Fibroblast of mammary gland (primary cell): ENCODE measurements at places on chromosomes 7 and 10.

DNA sequence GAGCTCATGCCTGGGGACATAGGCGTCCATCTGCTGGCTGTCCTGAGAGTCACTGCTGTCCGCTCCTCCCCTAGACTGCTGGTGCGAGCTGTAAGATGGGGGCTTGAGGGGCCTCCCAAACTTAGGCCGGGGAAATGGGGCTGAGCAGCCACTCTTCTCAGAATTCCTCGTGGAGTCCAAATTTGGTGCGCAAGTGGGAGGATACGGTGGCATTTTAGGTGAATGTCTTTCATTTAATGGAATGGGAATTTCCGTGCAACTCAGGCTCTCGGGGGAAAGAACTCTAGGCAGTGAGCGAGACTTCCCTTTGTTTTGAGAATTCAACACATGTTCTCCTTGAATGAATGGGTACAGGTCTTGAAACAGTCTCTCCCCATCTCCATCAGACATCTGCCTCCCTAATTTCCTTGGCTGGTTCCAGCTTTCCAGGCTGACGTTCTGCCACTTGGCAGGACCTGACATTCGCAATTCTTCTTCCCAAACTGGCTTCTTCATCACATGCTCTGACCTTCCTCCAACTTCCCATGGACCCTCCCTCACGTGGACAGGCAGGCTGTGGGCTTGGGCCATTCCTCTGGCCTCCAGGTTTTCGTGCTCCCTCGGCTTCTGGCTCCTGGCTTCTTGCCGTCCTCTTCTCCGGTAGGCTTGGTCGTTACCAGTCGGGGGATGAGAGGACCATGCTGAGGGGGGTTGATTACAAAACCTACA, 30.1 kb downstream of the JCAD start:
- DNase-seq = no peak

DNA sequence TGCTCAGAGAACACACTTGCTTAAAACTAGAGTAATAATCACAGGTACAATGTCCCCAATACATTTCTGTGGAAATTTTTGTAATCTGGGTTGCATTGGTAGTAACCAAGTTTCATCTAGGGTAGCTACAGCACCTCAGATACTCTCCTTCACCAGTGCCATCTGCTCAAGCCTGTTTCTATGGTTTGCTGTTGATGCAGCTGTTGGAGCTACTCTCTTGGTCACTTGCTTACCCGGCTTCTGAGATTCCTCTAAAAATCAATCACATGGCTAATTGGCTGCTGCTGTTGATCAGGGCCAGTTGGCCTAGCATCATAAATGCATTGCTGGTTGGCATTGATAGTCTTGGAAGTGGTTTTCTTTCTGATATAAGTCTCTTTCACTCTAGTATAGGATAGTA, 220.8 kb downstream of the BICC1 start:
- DNase-seq = no peak

DNA sequence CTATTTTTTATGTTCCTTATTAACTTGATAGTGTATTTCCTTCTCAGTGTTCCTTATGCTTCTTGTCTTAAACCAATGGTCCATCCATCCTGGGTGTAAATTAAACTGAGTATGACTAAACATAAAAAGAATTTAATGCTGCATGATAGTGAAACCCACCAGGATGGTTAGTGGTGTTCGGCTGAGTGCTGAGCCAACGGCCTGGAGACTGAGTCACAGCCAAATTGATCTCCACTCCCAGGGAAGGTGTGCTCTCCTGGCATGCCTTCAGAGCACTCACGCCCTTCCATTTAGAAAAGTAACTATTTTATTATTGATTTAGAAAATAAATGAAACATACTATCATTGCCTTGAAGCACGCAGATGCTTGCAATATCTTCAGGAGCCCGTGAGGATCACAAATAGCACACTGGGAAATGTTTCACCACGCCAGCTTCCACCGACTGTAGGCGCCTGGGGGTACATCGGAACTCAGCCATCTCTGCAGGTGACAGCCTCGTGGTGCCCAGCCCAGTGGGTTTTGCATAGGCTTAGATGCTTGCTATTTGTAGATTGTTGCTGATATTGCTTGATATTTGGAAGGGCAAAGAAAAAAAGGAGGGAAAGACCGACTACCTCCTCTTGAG, 40.0 kb upstream of the LOXL4 start:
- DNase-seq = no peak

DNA sequence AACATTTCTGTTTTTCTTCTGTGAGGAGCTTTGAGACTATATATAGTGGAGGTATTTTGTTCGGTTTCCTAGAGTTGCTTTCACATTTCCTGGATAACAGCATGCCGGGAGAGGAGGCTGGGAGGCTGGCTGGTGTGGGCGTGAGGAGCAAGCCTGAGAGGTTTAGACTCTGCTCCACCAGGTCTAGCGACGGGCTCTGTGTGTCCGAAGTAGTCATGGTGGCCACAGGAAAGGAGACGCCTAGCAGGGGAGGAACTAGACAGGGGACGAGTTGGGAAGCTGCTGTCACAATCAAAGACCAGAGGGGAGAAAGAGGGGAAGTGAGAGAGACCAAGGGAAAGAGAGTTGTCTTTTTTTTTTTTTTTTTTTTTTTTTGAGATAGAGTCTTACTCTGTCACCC, 19.6 kb downstream of the PTPRE start:
- no peak for DNase-seq

DNA sequence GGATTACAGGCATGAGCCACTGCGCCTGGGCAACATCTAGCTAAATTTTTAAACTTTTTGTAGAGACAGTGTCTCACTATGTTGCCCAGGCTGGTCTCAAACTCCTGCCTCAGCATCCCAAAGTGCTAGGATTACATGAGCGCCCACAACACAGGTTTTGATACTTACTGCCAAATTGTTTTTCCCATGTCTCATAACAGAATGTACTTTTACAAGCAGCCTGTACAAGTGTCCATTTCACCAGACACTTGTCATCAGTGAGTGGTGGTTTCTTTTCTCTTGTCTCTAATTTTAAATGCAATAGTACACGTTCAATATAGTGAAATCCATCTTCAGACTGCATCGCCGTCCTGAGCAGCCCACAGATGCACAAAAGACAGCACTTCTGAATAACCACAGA, 116.4 kb upstream of the LYZL2 start:
- no peak for DNase-seq

DNA sequence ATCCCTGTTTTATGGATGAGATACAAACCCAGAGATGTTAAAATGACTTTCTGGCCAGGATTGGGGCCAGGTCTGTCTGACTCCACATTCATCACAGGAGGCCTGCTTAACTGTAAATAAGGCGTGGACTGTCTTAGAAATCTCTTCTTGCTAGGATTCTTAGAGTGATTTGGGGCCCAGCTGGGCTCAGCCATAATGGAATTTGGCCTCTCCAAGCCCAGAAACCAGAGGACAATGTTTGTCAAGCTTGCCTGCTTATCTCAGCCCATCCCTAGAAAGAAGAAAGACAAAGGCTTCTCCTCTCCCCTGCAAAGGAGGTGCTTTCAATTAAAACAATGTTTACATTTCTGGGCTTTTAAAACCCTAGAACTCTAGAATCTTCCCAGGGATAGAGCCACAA, 2.9 kb downstream of the HABP2 start:
- DNase-seq = no peak

DNA sequence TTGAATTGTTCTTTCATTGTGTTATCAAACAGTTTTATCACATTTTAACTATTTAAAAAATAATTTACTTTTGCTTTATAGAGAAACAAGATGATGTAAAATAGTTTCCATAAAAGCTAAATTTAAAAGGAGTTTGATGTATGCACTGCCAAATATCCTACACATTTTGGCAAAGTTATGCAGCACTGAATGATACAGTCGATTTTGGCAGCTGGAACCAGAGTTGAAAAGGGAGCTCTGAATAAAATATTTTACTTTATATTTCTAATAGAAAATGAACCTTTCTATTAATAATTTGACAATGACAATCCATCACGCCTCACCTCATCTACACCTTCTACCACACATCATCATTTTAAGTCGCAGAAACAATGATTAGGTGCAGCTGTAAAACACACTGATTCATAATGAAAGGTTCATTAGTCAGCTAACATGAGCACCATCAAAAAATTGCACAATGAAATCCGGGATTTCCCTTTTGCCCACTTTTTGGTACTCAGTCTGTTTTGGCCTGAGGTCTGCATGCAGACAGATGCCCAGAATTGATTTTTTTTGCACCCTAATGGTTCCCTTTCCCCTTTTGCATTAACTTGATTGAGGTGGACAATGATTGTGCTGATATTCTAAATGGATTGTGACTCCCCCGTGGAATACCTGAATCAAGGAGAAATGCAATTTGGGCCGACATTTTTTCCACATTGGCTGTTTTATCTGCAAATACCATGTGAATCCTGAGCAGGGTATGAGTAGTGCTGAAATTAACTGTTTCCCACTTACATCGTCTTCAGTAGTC, 105.8 kb downstream of the THSD7A start:
- DNase-seq = peak; percentile 81

DNA sequence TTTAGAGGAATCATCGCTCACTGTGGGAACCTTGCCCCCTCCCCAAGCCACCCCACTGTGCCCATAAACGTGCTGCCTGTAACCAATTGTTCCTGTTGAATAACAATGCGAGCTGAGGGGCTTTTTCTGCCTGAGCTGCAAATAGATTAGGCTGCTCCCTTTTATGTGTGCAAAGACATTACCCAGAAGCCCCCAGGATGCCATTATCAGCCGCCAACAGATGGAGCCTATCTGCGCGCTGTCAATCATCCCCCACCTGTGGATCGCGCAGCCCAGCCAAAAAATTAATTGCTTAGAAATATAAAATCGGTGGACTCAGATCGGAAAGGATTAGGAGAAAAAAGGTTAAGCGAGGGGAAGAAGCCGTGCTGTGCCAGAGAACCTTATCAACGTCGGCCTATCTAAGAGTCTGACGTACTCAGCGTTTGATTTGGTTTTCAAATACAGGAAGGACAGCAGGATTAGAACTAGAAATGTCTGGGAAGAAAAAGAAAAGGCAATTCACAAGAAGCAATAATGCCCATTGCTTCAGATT, 167.3 kb upstream of the MYO3A start:
- DNase-seq = no peak

- DNase-seq = no peak
These were observed 47.8 kb upstream of the PARD3 start for GRCh38 chr10:34862892-34863291.

DNA sequence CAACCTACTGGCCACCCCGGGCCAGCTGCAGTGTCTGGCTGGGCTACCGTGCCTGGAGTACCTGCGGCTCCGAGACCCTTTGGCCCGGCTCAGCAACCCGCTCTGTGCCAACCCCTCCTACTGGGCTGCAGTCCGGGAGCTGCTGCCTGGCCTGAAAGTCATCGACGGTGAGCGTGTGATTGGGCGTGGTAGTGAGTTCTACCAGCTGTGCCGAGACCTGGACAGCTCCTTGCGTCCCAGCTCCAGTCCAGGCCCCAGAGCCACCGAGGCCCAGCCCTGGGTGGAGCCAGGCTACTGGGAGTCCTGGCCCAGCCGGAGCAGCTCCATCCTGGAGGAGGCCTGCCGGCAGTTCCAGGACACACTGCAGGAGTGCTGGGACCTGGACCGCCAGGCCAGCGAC, 4.2 kb downstream of the RARRES2 start:
- DNase-seq = no peak

DNA sequence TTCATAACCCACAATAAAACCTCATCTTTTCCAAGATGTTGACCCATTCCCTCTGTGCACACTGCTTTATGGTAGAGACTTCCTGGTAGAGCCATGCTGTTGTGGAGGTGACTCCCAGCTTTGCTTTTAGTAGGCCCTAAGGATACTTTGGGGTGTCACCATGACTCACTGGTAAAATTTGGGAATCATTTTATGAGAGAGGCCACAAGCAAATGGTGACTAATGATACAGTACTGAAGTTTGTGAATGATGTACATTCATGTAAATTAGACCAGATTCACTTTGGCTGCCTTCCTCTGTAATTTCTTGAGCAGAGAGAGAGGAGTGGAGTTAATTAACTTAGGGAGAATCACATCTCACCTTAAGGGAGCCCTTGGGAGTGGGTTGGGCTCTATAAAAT, 686.5 kb downstream of the LRMDA start:
- DNase-seq = peak; percentile 94

DNA sequence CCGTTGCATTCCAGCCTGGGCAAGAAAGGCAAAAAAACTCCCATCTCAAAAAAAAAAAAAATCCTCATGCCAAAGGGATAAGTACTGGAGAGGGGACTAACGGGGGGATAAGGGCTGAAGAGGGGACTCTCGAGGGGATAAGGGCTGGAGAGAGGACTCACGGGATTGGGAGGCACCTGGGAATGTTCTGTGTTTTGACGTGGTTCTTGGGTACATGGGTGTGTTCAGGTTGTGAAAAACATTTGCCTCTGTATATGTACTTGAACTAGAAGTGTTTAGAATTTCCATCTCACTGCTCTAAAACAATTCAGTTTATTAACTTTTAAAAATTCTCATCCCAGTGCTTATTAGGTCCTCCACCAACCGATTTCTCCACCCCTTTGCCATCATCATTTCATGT, 4.5 kb downstream of the FKBP6 start:
- DNase-seq = no peak

DNA sequence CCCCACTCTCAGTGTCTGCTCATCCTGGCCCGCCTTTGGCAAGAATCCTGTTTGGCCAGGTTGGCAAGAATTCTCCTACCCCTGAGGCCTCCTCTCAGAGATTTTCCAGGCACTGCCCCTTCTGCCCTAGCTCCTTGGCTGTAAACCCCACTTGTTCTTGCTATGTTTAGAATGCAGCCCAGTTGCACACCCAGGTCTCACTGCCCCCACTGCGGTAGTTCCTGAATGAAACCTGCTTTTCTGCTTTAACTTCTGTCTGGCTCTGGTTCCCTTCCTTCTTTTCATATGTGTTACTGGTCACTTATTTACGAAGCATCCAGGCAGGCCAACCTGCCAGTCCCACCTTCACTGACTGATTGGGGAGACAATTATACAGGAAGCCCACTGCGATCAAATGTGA, 576.9 kb downstream of the GLRX3 start:
- no peak for DNase-seq

DNA sequence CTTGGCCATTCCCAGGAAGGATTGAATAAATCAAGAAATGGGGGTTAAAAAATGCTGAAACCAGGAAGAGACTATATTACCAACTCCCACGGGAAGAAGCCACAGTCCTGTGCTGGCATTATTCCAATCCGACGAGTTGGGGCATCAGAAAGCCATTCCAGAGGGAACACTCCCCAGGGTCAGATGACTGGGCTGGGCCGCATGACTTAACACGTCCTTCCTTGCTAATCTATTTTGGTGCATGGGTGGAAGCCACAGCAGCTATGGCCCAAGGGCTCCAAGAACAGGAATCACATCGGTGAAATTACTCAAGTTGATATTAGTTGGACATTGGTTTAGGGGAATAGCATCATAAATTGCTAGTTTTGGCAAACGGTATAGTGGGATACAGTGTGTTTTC, 592.9 kb upstream of the NRP1 start:
- DNase-seq = peak; percentile 62

GRCh38 chr10:129410688-129411392, 56.2 kb upstream of the MGMT start:
- no peak for DNase-seq

- DNase-seq = no peak
These were observed 168.5 kb downstream of the TEX36 start for GRCh38 chr10:125514206-125515162.

- no peak for DNase-seq
These were observed 24.5 kb upstream of the NCAPG2 start for GRCh38 chr7:158728911-158729645.
